HuH-7 (cell line): ENCODE measurements at places on chromosomes 2 and 18.

DNA sequence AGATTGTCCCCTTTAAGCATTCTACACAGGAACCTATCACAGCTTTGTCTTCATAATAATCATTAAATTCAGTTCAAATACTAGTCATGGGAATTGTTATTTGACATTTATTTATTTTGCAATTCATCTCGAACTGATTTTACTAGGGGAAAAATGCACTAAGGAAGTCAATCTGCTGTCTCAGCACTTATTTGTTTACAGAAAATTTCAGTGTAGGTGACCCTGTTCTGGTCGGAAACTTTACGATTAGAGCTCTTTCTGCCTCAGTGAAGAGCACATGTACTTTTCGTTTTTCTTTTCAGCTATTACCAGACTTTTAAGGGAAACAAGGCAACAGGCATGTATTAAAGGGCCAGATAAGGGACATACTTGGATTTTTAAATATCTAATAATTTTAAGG lies 1405.7 kb upstream of the ZEB2 start:
- DNase-seq, result no peak

DNA sequence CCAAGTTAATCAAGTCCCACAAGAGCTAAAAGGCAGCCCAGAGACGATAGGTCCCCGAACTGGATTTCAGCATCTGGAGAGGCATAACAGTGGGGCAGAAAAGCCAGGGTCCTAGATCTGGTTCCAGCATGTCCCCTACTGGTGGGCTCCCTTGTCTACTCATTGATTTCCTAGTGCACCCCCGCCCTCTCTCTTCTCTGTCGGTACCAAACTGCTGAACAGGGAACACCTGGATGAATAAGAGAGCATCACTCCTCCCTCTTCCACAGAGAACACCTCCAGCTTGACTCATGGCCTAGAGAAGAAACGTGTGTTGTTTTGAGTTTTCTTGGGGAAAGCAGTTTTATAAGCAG lies 101.3 kb downstream of the FOXI3 start:
- no peak for DNase-seq

- no peak for DNase-seq
Measured at GRCh38 chr18:27704736-27705361, 472.1 kb downstream of the CDH2 start.

GRCh38 chr2:219099329-219099728 lies 38.6 kb upstream of the IHH start:
- no peak for DNase-seq

- no peak for DNase-seq
Measured at GRCh38 chr18:13502585-13502984, 223.8 kb downstream of the FAM210A start.

GRCh38 chr2:224401641-224402342 lies at the start of gene FAM124B:
Gene FAM124B (minus strand): TSS chr2:224402107. CDS start chr2:224401768, 339 bp downstream.
- no peak for DNase-seq

DNA sequence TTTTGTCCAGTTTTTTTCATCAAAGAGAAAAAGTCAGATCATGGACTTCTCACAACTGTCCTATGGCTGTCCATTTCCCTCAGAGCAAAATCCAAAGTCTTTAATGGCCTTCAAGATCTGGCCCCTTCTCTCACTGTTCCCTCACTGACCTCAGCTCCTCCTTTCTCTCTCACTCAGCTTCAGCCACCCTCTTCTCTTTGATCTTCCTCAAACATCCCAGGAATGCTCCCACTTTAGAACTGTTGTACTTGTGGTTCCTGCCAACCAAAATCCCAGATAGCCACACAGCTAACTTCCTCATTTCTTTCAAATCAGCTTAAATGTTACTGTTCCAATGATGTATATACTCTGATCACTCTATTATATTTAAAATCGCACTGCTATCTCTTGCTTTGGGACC lies 82.9 kb downstream of the NUP35 start:
- DNase-seq, result no peak

- no peak for DNase-seq
Measured at GRCh38 chr2:97715951-97716694, 2.7 kb downstream of the ZAP70 start.

- DNase-seq, result no peak
Measured at GRCh38 chr2:14185906-14186305, 446.6 kb upstream of the LRATD1 start.

DNA sequence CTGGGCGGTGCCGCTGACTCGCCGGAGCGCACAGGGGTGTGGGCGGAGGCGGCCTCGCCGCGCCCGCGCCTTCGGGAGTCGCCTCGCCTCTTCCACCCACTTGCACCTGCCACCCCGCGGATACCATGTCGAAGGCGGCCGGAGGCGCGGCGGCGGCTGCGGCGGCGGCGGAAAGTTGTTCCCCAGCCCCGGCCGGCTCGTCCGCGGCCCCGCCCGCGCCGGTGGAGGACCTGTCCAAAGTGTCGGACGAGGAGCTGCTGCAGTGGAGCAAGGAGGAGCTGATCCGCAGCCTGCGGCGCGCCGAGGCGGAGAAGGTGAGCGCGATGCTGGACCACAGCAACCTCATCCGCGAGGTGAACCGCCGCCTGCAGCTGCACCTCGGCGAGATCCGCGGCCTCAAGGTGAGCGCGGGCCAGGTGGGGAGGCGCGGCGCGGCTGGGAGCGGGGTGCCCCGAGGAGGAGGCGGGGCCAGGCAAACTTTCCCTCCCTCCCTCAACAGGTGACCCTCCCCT lies 766 bp downstream of the CCDC85A start:
- no peak for DNase-seq

DNA sequence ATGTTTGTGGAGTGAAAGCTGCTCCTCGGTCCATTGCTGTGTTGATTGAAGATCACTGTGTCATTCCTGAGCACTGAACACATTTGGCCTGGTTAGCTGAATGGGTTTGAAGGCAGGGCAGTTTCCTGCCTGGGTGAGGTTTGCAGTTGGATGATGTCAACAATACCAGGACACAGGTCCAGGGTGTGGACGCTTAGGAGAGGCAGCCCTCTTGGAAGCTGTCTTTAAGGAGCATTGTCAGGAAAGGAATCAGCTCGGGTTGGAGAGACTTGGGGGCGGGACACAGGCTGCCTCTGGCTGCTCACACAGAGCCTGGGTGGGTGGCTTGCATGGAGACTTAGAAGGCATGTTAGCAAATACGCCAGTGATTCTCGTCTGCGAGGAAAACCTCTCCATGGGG lies 237.7 kb downstream of the SEPTIN10 start:
- DNase-seq, result no peak

DNA sequence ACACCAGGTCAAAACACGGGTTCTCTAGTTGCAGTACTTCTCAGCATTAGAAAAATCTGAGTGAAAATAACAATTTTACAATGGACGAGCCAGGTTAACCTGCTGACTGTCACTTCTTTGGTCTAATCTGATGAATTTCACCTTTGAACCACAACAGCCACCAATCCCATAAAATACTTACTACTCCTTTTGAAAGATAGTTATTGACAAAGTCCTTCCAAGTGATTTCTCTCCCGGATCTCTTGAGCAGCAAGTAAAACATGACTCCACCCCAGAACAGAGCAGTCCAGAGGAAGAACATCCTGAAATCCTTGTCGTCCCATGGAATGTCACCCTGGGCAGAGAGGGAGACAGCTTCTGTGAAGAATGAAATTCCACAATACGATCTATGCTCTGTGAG lies 10.2 kb downstream of the AFG3L2 start:
- DNase-seq, result no peak

DNA sequence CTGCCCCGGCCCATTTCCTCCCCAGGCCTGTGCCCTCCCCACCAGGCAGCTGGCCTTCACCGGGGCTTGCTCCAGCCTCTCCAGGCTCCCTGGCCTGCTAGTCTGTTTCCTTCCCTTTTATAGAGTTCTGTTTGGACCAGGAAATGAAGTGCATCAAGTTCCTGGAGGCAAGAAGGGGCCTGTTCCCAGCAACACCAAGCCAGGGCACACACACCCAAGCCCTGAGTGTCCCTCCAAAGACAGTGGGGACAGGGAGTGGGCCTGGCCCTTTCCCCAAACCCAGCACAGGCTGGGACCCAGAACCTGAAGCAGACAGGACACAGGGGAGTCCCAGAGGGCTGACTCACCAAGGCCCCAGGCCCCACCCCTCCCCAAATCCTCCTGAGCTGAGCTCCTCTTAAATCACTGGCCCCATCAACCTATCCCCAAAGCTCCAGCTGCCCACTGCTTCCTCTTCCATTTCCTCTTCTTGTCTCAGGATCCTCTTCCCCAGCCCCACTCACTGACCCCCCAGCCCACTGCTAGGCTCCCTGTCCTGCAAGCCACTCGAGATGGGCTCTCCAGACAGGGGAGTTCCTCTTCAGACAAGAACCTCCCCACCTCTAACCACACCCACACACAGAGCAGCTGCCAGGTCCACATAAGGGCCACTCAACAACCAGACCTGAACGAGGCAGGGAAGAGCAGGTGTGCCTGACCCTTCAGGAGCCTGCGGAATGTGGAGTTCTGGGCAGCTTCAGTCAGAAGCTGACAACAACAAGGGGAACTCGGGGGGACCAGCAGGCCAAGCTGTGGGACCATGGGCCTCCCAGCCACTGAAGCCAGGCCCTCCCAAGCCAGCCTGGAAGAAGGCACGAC lies 74.2 kb downstream of the TNS1 start:
- no peak for DNase-seq
